ENCODE measurements at places on chromosomes 13 and 19.
A peak's percentile ranks its signal among the peaks of the same experiment; 100 is the strongest.

- DNase-seq, result no peak
These were observed 19.8 kb upstream of the TCF3 start for GRCh38 chr19:1672038-1672768.

GRCh38 chr19:2139385-2140137 lies 11.8 kb downstream of the AP3D1 start:
- no peak for DNase-seq

- DNase-seq, result no peak
These were observed 51.8 kb downstream of the TM9SF2 start for GRCh38 chr13:99553033-99553432.

- peak; percentile 73 for DNase-seq
These were observed 21.8 kb downstream of the OLFM2 start for GRCh38 chr19:9914315-9915207.

- DNase-seq, result no peak
These were observed 54.3 kb downstream of the MTMR6 start for GRCh38 chr13:25232937-25233515.

GRCh38 chr19:14699641-14700040 lies 9.8 kb downstream of the ZNF333 start:
- DNase-seq, result no peak

DNA sequence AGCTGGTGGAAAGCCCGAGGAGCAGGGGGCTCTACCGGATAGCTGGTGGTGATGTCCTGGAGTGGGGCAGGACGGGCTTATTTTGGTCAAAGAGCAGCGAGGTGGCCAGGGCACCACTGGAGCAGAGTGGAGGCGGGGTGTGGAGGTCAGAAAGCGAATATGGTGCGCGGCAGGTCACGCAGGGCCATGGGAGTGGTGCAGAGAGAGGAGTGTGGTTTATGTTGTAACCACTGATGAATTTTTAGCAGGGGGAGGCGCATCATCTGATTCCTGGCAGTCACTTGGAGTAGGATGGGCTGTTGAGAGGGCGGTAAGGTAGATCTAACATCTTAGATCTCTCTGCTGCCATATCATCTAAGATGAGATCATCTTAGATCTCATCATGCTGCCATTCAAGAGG lies 1.4 kb upstream of the ZNF414 start:
- DNase-seq, result peak; percentile 22

- no peak for DNase-seq
These were observed 53.5 kb upstream of the TNFRSF19 start for GRCh38 chr13:23516702-23517101.

DNA sequence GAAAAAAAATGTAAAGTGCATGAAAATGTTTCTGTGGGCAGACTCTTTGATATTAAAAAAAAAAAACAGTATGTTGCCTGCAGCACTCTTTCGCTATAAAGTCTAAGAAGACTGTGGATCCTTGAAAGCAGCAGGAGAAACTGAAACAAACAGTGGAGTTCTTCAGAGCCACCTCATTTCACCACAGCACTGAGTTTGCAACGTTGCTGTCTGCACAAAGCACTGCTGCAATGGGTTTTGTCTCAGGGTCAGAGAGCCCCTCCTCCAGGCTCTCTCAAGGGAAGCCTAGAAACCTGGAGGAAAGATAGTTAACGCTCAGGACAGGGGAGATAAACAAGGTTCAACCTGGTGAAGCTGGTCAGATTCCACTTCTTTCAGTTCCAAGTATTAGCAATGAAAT lies 248.7 kb downstream of the EFNB2 start:
- no peak for DNase-seq

DNA sequence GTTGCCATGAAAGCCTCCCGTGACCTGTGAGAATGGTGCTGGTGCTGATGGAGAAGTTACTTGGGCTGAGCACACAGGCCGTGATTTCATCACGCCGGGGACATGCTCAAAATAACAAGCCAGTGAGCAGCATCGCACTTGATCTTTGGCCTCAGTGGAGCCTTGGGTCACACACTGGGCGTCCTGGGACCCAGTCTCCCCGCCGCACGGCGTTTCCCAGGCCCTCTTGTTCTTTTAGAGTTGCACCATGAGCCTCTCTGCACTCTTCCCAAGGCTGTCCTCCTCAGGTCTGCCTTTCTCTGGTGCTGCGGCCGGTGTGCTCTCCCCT lies 9.5 kb upstream of the NDUFS7 start:
- DNase-seq, result no peak

- no peak for DNase-seq
These were observed 8.5 kb upstream of the ABHD17A start for GRCh38 chr19:1893791-1894190.

DNA sequence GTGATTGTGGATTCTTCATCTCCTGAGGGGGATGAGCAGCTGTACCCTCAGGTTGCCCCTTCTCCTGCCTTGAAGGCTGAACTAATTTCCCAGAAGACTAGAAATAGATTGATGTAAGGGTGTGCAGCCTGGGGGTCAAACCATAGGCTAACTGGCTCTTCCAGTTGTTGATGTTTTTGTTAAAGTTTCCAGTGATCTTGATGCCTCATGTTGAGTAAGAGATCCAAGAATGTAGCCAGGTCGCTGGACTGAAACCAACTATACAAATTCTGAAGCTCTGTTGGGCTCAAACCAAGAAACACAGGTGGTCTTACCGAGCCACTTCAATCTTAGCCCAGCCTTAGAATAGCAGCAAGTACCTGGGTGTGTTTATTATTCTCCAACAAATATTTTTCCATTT lies 391.8 kb downstream of the KLF5 start:
- DNase-seq, result no peak

DNA sequence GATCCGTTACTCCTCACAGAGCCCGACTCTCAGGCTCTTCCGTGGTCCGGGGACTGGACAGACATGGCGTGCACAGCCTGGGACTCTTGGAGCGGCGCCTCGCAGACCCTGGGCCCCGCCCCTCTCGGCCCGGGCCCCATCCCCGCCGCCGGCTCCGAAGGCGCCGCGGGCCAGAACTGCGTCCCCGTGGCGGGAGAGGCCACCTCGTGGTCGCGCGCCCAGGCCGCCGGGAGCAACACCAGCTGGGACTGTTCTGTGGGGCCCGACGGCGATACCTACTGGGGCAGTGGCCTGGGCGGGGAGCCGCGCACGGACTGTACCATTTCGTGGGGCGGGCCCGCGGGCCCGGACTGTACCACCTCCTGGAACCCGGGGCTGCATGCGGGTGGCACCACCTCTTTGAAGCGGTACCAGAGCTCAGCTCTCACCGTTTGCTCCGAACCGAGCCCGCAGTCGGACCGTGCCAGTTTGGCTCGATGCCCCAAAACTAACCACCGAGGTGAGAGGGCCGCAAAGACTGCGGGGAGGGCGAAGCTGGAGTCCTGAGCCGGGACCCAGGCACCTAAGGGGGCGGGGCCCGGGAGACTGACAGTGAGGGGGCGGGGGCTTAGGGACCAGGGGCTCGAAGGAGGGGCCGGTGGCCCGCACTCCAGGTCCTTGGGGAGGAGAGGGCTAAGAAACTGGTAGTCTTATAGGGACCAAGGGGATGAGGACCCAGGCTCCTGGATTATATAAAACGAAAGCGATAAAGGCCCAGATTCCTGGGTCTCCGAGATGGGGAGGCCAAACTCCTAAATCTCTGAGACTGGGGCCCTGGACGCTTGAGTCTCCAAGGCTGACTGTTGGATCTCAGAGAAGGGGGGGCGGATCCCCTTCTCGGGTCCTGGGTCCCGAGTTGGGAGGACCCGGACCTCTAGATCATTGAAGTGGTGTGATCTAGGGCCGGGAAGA lies 2.0 kb downstream of the ETV2 start:
- peak; percentile 40 for DNase-seq

DNA sequence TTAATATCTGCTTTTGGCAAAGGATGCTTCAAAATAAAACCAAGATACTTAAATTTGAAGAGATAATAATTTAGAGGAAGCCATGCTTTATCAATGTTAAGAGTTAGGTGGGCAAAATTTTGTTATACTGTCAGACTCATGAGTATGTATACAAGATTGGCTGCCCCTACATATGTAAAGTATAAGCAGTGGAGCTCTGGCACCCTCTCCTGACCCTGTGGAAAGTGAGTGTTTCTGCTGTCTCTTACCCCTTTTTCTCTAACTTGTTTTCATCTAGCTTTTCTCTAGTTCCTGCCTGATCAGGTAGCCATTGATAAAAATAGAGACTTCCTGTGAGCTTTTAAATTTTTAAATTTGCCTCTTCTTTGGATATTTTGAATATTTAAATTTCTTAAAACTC lies 710.9 kb upstream of the SPRY2 start:
- no peak for DNase-seq

GRCh38 chr13:33679658-33680012 lies 138.3 kb upstream of the RFC3 start:
- no peak for DNase-seq

- no peak for DNase-seq
These were observed 11.8 kb upstream of the MADCAM1 start for GRCh38 chr19:484494-484893.

DNA sequence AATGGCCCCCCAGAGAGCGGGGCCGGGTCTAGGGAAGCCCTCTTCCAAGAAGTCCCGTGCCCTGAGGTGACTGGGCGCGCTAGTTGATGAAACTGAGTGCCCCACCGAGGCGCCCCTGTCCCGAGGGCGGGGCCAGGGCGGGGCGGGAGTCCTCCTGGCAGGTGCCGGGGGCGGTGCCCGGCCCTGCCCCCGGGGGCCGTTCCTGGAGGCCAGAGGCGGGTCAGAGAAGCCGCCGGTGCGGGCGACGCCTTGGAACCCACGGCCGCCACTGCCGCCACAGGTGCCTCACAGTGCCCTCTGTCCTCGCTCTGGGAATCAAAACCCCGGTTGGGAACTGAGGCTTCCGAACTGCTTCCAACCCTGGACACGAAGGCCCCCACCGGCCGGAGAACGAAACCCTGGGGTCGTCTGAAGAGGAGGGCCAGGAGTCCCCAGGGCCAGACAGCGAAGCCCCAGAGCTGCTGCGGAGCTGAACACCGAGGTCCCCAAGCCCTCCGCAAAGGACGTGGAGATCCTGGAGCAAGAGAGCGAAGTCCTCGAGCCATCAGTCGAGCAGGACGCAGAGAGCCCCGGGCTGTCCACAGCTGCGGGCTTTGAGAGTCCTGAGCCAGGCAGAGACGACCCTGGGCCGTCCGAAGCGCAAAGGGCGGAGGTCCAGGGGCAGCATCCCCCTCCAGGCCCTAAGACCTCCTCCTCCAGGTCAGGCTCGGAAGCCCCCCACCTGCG lies at the start of gene MISP3:
Gene MISP3, plus strand, starts transcription at position 252 of the 726 bp plus-strand sequence. CDS start 524 bp downstream, outside the sequence.
- DNase-seq, result no peak

DNA sequence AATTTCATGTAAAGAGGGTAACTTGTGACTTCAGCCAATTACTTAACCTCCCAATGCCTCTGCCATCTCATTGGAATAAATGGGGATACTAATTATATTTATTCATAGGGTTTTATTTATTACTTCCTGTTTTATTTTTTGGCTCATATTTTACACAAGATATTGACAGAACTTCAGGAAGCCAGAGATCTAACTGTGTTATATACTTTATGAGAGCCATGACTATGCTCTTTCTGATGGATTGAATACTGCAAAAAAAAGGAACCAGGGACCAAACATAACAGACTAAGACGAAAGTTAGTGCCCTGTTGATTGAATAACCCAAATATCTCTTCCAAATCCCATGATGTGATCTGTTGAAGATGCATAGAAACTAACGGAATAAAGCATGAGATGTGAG lies 243.3 kb upstream of the STARD13 start:
- DNase-seq, result no peak

DNA sequence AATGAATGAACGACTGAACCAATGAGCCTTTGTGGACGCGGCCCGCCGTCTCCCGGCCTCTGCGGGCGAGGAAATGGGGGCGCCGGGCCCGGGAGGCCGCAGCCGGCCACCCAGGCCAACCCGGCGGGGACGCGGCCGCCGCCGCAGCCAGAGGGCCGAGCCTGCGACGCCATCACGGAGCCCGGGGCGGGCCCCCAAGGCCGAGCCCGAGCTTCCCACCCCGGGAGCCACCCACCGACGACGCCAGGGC lies 216 bp downstream of the SUGP2 start:
- no peak for DNase-seq

DNA sequence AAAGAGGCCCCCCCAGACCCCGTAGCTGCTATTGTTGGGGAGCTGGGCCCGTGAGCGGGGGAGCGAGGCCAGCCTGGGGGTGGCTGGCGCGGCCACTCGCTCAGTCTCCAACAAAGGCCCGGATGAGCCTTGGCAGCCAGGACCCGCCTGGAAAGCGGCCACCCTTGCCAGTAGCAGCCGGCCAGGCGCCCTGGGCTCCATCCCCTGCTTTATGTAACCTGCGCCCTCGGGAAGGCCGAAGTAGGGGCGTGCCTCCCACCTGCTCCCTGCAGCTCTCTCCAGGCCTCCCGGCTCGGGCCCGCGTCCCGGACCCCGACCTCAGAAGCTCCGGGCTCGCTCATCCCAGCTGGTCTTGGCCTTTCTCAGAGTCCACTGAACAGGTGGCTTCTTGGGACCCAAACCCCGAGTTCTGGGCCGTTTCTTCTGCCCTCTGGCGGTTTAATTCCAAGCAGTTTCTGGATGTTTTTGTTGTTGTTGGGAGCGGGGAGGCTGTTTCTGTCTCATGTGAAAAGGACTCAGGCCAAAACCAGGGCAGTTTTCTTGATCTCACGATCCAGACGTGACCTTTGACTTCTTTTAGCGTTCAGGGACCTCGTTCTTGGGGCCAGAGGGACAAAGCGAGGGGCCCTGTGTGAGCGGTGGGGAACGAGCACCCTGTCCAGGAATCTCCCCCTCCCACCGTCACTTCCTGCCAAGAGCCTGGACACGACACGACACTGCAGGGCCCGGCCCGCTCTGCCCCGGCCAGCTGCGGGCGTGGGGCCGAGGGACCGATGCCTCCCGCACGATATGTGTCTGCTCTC lies 1.2 kb downstream of the CDC34 start:
- DNase-seq, result no peak

GRCh38 chr19:1825909-1826556 lies 14.0 kb upstream of the ATP8B3 start:
- peak; percentile 46 for DNase-seq

GRCh38 chr13:60758637-60759036 lies 361.6 kb downstream of the TDRD3 start:
- DNase-seq, result no peak

DNA sequence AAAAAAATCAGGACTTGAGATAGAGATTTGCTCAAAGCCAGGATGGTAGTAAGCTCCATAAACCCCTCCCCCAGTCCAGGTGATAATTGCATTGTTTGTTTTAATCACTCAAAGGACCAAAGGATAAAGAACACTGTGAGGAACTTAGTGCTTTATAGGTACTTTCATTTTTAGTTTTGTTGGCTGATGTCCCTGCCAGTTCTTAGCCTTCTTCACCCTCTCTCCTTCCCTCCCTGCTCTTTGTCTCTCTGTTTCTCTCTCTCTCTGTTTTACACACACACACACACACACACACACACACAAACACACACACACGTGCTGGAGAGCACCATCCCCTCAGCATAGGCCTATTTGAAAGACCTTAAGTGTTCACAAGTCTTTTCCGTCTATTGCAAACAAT lies 5.2 kb downstream of the FRY start:
- no peak for DNase-seq

Measured in stimulated activated CD8-positive, alpha-beta memory T cell treated with anti-CD3 and anti-CD28 coated beads, Interleukin-4, amount 100 ng/mL, for 4 hours (primary cell).